ENCODE measurements at places on chromosomes 3 and 15.

- DNase-seq = no peak
Measured at GRCh38 chr3:64852738-64853137, 164.9 kb upstream of the ADAMTS9 start.

GRCh38 chr3:46324036-46324435, 29.9 kb upstream of the CCR2 start:
- DNase-seq = no peak

- DNase-seq = no peak
Measured at GRCh38 chr3:13501958-13502790, 22.1 kb downstream of the HDAC11 start.

- DNase-seq = no peak
Measured at GRCh38 chr3:120708408-120708807, 26.4 kb upstream of the HGD start.

- no peak for DNase-seq
Measured at GRCh38 chr3:114216186-114216970, 21.0 kb downstream of the ZNF80 start.

DNA sequence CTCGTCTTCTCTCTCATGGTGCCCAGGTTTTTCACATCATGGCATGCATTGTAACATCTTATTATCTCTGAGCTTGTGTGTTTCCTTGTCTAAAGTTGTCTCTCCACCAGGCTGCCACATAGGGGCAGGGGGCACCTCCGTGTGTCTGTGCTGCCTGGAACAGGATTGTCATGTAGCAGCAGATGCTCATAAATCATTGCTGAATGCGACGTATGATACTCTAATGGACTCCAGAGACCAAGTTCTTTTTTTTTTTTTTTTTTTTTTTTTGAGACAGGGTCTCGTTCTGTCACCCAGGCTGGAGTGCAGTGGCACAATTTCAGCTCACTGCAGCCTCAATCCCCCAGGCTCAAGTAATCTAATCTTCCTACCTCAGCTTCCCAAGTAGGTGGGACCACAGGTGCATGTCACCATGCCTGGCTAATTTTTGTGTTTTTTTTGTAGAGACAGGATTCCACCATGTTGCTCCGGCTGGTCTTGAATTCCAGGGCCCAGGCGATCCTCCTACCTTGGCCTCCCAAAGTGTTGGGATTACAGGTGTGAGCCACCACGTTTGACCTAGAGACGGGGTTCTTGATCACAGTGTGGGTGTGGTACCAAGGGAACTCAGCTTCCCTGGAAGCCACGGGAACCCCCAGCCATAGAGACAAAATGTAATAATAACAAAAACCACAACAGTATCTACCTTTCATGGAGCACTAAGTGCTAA, 4.7 kb upstream of the DNASE1L3 start:
- no peak for DNase-seq

GRCh38 chr3:178505832-178506231, 30.4 kb upstream of the KCNMB2 start:
- no peak for DNase-seq

DNA sequence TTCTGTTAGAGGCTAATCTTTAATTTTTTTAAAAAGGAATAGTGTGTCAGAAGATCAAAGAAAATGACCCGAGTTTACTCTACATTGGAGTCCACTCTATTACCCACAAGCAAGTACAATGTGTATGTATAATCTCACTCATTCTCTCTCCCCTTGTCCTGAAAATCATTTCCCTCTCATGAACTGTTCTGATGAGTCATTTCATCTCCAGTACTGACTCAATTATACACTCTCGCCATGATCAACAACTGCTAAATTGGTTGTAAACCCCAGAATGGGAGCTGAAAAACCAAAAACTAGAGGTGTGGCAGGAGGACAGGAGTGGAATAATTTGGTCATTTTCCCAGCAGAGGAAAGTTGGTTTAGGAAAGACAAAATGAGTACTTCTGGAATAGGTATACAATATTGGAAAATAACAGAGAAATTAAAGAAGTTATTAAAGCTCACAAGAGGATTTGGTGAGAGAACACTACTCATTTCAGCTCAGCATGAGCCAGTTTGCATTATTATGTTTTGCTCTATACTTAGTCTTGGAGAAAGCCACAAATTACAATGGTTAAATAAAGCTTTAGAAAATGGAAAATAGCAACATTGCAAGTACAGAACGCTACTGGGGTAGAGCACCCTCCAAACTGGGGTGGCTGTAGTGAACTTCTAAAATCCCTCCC, 144.3 kb upstream of the PFN2 start:
- DNase-seq = no peak

DNA sequence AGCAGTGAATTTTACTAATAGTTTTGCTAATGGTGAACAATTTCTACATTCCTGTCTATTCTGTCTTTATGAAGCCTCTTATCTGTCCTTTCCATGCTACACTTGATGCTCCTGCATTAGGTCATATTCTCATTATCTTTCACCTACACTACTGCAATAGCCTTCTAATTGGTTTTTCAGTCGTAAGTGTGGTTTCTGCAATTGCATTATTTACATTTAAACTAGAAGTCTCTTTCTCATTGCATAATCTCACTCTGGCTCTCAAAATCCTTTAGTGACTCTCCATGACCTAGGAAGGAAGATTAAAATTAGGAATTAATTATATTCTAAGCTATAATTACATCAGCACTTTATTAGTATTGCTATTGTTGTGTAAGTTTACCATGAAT, 686.5 kb downstream of the IGSF11 start:
- DNase-seq = no peak

DNA sequence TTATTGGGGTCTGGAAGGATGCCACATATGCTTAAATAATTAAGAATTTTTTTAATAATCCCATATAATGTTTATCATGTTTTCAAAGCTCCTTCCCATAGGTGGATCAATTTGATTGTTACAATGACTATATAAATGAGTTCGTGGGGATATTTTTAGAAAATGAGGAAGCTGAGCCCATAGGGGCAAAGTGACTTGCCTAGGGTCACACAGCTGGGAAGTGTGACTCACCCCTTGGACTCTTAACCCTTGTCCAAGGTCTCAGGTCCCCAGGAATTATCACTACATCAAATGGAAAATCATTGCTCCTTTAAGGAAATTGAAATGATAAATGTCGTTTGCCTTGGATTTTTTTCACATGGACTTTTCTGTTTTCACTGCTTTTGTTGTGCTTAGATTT, 161.2 kb upstream of the RGMA start:
- no peak for DNase-seq

DNA sequence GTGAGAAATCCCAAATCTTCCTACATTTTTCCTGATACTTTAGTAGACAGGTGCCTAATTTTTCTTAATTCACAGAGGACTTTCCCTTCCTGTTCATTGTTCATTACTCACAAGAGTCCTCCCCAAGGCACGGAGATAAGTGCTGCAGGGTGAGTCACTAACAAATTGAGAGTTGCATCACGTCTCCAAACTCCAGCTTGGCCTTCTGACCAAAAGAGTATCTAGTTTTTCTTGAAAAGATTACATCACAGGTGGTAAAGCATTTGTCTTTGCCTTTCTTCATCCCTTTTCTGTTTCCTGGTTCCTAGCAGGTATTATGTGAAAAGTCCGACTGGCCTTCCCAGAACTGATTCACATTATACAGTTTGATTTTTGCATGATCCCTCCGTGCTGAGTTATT, 24.9 kb upstream of the RASGRP1 start:
- DNase-seq = peak; percentile 35

GRCh38 chr3:61927332-61927731, 366.0 kb downstream of the PTPRG start:
- DNase-seq = no peak

DNA sequence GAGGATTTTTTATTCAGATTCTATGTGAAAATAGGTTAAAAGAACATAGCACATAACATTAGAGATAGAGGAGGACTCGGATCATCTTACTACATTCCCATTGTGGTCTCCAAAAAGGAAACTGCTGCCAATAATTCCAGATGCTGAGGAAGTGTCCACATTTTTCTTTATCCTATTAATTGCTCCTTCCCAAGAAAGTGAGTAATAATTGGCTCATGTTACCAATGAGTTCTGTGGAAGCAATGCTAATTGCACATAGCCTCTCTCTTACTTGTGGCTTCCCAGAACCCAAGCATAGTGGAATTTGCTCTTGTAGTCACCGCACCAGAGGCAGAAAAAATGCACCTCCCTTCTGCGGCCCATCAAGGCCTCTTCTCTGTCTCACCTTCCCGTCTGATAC, 208.4 kb downstream of the PLOD2 start:
- DNase-seq = no peak

GRCh38 chr3:140384876-140385275, 293.0 kb upstream of the TRIM42 start:
- DNase-seq = no peak

DNA sequence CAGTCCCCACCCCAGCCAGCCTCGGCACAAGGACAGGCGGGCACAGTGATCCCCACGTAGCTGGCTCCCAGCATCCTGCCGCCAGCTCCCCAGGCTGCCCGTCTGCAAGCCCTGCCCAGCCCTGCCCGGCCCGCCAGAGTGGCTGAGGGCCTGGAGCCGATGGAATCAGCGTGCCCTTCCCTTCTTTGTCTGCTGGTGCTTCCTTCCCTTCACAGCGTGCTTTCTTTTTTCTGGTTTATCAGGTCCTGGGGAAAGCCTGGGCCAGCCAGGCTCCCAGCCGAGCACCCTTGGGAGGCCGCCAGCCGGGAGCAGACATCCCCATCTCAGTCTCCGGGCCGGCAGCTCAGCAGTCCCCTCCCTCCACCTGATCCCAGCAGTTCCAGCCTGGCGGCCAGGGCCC, 54.7 kb upstream of the SMAD6 start:
- DNase-seq = no peak

DNA sequence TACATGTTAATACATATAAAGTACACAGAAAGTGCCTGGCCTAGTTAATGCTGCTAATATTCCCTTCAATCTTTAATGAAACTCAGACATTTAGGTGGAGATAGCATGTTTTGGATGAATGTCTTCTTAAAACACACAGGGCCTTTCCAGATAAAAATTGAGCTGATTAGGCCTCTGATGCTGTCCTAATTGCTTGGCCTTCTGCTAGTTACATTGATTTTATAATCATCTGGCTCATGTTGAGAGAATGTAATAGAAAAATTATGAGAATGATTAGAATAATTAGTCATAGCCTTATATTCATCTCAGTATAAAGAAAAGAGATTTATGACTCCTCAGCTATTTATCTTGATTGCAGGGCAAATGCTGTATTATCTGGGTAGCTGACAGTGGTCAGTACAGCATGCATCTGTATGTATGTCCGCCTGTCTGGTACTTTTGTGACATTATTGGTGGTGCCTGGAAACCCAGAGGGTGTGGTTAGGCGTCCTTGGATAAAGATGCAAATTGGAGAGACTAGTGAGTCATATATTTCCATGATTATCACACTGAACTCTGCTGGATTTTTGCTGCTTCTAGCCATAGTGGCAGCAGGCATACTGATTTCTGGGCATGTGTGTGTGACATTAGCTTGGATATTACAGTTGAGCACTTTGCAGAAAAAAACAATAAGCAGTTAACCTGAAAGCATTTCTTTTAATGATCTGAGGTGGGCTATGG, 120.8 kb downstream of the FEZF2 start:
- no peak for DNase-seq

GRCh38 chr3:134797741-134798451, 2.8 kb downstream of the EPHB1 start:
- DNase-seq = no peak

- DNase-seq = no peak
Measured at GRCh38 chr3:24004171-24004938, 59.3 kb downstream of the NR1D2 start.

DNA sequence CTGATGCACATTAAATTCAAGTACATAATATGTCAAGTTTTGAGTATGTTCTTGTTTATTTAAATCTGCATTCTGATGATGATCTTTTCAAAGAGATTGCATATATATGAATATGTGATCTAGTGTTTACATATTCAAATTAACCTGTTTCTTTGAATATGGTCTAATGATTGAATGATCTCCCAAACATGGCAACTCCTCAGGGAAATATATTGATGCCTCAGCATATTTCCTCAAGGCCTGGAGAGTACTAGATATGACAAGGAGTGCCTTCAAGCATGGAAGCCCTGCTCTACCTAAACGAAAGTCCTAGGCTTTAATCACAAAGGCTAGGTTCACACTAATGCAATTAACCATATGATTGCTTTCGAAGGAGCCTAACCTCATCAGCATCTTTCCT, 532.8 kb downstream of the ZIC1 start:
- DNase-seq = no peak

- DNase-seq = no peak
Measured at GRCh38 chr3:69683082-69683806, 56.0 kb upstream of the MITF start.

GRCh38 chr15:48352474-48353072, 21.3 kb downstream of the DUT start:
- peak; percentile 64 for DNase-seq

DNA sequence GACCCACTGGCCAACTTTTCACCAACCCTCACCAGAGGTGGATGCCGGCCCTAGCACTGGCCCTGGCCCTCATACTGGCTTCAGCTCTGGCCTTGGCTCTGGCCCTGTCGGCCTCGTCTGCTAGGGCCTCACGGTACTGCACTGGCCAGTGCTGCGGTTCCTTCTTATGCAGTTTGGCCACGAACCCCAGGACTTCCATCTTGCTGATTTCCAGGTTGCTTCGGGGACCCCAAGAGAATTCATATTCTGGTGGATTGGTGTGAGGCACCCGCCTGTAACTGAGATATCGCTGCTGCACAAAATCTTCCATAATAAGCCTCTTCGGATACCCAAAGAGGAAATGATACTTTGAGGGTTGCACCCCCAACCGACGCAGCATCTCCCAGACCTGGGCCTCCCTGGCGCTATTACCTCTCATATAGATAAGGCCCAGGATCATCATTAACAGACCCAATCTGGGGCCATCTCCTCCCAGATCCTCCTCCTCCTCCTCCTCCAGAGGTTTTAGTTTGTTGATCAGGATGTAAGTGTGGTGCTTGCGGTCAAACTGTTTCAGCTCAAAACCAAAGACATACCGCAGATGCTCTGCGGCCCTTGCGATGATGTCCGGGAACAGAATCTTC, 883 bp downstream of the MAGEF1 start:
- DNase-seq = no peak

DNA sequence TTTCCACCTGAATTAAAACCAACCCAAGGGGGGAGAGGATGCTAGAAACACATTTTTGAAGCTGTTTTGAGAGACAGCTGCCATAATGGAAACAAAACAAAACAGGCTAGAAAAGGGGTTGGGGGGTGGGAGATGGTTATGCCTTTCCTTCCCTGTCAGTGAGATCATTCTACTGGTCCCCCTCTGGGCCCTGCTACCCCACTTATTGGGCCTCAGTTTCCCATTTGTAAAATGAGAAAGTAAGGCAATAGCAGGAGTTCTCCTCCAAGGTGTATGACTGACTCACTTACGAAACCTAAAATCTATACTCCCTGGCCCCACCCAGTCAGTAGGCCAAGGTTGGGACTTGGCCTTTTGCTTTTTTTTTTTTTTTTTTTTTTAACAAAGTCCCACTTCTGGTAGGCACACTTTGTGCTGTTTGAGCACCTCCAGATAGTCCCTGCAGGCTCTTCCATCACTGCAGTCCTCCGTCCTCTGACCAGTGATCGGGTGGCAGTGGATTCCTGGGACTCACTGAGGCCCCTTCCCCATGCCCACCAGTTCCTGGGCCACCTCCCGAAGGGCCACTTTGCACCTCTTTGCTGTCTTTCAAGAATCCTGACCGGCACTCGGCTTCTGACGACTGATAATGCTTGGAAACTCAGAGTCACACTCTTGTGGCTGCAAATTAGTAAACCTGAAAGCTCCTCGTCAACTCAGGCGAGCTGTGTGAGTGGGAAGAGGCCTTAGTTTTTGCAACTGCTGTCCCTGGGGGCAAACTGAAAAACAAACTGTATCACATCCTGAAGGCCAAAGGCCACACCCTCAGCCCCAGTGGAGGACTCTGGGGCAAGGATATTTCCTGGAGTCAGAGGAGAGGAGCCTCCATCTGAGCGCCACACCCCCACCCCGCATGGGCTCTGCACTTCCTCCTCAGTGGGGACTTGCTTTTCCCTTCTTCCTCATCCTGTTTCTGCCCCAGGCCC, 6.7 kb upstream of the PSTPIP1 start:
- no peak for DNase-seq
